ENCODE measurements at places on chromosomes 1 and 21.

GRCh38 chr1:228063251-228064191 is 19.0 kb upstream of the ARF1 start:
- DNase-seq: no peak

DNA sequence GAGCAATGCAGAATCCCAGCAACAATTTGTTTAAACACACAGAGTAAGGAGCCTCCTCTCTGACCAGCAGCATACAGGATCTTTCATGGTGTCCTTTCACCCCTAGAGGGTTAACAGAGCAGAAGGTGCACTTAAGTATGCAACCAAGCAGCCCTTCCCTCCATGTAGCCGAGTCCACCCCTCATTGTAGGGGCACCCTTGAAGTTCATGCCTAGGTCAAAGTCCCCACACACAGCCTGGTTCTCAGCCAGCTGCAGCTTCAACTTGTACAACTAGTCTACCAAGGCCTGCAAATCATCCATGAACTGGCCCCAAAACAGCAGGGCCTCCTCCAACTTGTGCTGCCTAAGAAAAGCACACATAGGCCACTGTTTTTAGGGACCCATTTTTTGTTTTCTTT is 7.0 kb upstream of the BMP8B start:
- no peak for DNase-seq

GRCh38 chr1:207876131-207876530 is 34.8 kb downstream of the CD34 start:
- peak; percentile 29 for DNase-seq

DNA sequence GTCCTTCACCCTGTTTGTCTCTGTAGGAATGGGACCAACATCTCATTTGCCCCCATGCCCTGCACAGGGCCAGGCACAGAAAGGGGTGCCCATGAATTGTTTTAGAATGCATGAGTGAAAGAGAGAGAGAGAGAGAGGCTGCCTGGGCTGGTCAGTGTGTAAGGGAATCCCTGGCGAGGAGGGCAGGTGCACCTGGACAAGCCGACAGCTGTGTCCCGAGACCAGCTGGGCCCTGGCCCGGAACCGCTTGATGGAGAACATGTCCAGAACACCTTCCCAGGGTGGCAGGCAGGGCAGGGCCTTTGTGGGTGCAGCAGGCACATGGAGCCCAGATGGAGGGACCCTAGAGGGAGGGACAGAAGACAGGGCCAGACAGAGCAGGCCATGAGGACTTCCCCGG is 22.7 kb downstream of the SPOCD1 start:
- DNase-seq: no peak

DNA sequence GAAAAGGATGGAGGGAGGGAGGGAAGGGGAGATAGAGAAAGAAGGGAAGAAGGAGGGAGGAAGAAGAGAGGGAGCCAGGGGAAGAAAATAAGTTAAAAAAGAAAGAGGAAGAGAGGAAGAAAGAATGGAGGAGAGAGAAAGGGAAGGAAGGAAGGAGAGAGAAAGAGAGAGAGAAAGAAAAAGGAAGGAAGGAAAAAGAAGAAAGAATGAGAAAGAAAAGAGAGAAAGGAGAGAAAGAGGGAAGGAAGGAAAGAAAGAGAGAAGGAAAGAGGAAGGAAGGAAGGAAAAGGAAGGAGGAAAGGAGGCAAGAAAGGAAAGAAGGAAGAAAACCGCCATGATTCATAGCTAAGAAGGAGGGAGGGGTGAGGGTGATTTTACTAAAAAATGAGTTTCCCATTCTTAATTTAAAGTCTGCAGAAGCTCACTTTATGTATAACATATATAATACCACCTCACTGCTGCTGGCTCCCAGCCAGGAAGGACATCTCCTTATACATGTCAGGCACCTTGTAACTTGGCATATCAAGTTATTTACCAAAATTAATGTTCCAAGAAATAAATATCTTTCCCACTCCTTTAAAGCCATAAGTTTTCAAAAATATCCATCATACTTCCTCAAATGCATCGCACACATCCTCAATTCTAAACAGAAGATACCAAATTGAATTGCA is 46.0 kb upstream of the OLIG2 start:
- no peak for DNase-seq

DNA sequence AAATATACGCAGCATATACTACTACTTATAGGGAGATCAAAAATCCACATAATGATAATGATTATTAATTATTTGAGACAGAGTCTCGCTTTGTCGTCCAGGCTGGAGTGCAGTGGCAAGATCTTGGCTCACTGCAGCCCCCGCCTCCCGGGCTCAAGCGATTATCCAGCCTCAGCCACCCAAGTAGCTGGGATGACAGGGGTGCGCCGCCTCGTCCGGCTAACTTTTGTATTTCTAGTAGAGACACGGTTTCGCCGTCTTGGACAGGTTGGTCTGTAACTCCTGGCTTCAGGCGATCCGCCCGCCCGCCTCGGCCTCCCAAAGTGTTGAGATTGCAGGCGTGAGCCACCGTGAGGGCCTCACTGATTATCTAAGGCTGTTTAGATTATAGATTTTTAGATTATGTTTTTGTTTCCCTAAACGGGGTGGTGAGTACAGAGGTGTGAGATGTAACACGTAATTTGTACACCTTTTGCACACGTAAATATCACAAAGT is 548 bp upstream of the SLC25A33 start:
- no peak for DNase-seq

GRCh38 chr1:3314491-3315381 is 139.7 kb upstream of the ARHGEF16 start:
- peak; percentile 32 for DNase-seq

- no peak for DNase-seq
Observed at GRCh38 chr1:93322349-93322748, 23.4 kb upstream of the DR1 start.

GRCh38 chr1:24288479-24288878 is 30.7 kb upstream of the GRHL3 start:
- DNase-seq: peak; percentile 48

- peak; percentile 28 for DNase-seq
Observed at GRCh38 chr1:200896531-200897196, 2.0 kb downstream of the INAVA start.

DNA sequence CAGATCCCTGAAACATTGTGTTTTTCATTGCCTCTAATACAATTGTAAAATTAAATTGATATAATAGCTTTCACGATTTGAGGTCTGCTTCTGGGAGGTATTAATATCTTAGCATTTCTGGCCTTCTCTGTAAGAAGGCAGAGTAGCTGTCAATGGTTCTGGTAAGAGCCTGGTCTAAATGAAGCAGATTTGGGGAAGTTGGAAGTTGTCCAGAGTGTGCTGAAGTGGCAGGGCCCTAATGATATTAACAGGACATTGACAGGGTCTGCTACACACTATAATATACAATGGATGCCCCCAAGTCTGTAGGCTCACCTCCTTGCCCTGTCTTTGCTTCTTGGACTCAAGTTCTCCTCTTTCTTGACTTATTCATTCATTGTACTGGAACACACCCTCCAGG is 99.5 kb downstream of the C4BPA start:
- no peak for DNase-seq

- no peak for DNase-seq
Observed at GRCh38 chr1:161676441-161676840, 13.5 kb downstream of the FCGR2B start.

DNA sequence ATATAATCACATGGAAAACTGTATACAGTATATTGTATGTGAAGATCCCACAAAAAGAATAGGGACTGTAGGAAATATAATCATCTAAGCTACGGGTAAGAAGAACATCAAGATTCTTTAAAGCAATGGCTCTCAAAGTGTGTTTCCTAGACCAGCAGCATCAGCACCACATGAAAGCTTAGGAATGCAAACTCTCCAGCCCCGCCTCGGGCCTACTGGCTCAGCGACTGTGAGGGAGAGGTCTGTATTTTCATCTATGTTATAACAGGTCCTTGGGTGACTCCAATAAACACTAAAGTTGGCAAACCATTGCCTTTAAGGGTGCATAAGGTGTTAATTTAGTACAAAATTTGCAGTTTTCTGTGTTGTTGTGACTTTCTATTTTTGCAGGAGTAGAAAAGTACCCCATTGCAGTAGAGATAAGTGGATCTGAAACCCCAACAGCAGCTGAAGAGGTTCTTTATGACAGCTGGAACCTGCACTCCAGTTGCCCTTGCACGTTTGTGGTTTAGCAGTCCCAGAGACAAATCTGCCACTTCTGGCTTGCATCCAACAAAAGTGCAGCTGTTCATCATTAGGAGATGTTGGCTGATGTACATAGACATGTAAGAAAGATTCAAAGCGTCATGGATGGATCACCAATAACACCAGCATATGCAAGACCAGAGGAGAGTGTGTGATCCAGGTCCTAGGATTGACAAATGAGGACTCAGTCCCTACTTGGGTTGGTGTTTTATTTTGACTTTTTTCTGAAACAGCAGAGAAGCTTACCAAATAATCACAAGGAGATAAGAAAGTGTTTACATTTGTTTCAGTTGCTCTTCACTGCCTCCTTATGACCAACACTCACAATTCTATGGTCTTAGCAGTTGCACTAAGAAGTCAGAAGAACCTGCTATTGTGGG is 15.9 kb upstream of the IFNAR1 start:
- DNase-seq: peak; percentile 69

DNA sequence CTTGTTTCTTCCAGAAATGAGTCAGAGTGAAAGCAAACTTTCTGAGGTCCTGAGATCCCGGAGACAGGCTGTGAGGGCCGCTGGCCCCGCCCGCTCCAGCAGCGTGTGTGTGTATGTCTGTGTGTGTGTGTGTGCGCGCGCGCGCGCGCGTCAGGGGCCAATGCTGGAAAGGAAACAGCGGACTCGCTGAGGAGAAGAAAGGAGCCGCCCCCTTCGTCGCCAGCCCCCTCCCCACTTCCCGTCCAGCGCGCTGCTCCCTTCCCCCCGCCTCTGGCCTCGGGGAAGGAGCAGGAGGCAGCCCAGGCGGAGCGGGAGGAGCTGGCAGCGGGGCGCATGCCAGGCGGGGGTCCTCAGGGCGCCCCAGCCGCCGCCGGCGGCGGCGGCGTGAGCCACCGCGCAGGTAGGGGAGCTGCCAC is at the start of gene DISC1:
DISC1 (plus strand) TSS at position 256 of the 416 bp plus-strand sequence; CDS start at position 334, 78 bp downstream.
- DNase-seq: peak; percentile 95

GRCh38 chr1:108045460-108045859 is 80.5 kb upstream of the VAV3 start:
- no peak for DNase-seq

DNA sequence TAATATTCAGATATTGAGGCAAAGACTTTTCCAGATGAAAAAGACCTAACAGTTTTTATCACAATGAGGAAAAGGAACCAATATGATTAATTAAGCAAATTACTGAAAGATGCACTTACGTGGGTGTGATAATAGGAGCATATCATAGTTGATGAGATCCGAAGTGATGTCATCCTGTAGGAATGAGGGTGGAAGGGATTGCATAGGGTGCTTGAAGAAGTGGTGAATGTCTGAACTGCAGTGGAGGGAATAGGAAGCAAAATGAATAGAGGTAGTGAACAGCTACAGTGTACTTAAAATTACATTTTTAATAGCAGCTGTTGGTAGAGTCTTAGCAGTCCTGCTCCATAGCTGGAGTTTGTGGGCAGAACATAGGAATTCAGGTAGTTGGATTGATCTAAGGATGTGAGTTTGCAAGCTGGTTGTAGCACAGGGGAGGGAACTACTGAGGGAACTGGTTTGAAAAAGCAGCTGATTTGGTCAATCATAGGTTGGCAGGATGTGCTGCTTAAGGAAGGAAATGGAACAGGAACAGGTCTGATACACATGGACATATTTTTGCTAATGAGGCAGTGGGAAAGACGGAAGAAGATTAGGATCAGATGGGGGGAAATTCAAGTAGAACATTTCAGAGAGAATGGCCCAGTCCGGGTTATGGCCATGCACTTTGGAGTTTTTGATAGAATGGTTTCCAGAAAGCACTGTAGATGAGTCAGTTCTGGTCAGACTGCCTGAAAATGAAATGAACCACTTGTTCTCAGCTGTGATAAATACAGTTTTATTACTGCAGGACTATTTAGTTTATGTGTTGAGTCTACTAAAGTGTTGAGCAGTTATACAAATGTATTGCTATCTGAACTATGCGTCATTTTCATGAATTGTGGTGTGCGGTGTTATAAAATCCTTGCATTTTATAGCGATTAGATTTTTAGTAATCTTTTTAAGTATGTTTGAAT is 155.8 kb downstream of the RYR2 start:
- DNase-seq: no peak

- DNase-seq: peak; percentile 10
Observed at GRCh38 chr21:25772686-25773085, 37.9 kb downstream of the GABPA start.

GRCh38 chr1:198047913-198048312 is 108.9 kb upstream of the NEK7 start:
- no peak for DNase-seq

GRCh38 chr1:228647523-228648444 is 87.5 kb upstream of the RHOU start:
- DNase-seq: peak; percentile 57

- DNase-seq: peak; percentile 91
Observed at GRCh38 chr21:32562426-32562825, 22.9 kb downstream of the TCP10L start.

GRCh38 chr21:44723177-44724131 is 12.1 kb upstream of the TSPEAR start:
- DNase-seq: no peak

DNA sequence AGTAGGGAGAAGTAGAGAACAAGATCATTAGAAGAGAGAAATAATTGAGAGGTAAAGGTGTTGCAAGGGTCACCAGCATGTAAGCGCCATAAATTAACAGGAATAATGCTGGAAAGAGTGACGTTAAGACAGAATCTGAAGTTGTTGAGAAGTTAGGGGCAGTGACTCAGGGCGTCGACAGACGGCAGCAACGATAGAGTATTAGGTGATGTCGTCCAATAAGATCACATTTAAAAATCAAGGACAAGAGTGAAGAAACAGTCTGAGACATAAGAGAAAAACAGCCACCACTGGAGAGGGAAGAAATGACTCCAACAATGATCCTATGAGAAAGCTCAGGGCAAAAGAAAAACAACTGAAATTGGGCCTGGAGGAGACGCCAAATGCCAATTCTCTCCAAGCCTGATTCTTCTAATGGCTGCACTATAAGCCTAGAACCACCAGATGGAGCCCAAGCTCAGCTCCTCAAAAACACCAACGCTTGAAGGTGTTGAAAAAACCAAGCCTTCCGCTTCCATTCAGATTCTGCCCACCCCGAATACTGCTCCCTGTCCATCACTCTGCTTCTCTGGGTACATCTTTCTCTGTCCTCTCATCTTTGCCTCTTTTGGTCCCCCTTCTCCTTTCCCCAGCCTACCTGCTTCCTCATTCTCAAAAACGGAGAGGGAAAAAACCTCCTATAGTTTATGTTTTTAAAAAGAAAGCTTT is 70.0 kb downstream of the LUZP1 start:
- peak; percentile 87 for DNase-seq

GRCh38 chr1:12067900-12068821 is 5.1 kb downstream of the TNFRSF8 start:
- peak; percentile 70 for DNase-seq

GRCh38 chr1:74180490-74180889 is 17.5 kb downstream of the LRRIQ3 start:
- DNase-seq: peak; percentile 23

DNA sequence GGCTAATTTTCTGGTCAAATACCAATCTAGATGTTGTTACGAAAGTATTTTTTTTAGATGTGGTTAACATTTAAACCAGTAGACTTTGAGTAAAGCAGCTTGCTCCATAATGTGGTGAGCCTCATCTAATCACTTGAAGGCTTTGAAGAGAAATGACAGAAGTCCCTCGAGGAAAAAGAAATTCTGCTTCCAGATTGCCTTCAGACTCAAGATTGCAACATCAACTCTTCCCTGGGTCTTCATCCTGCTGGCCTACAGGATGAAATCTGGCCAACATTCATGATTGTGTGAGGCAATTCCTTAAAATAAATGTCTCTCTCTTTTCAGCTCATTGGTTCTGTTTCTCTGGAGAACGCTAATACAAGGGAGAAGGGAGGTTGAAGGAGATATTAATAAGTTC is 32.5 kb upstream of the SSX2IP start:
- DNase-seq: peak; percentile 21
